Germinal center (tissue), 1 donor: ENCODE measurements at places on chromosomes 1 and 21.
A peak's percentile ranks its signal among the peaks of the same experiment; 100 is the strongest.

GRCh38 chr1:182051938-182052337 lies 9.6 kb downstream of the ZNF648 start:
- no peak for DNase-seq

DNA sequence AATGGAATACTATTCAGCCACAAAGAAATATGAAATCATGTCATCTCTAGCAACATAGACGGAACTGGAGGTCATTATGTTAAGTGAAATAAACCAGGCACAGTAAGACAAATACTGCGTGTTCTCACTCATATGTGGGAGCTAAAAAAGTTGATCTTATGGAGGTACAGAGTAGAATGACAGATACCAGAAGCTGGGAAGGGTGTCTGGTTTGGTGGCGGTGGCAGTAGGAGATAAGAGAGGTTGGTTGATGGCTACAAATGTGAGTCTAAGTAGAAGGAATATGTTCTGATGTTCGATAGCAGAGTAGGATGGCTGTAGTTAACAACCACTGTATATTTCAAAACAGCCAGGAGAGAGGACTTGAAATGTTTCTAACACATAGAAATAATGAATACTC lies 121.6 kb downstream of the PLPPR4 start:
- DNase-seq: no peak

- no peak for DNase-seq
Measured at GRCh38 chr1:183003203-183003602, 20.0 kb upstream of the LAMC1 start.

DNA sequence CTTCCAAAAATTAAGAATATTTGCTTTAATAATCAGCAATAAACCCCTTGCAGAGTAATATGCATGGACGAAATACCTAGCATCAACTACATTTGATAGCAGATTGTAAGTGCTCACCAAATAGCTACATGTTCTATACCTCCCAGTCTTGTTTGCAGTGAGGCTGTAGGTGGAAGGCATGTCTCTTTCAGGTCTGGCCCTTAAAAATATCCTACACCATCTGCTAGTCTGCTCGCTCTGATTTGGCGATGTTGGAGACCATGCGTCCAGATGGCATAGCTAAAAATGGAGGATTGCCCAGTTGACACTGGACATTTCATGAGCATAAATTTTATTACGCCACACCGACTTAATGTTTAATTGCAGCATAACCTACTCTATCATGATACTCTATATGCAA lies 47.1 kb downstream of the SSX2IP start:
- no peak for DNase-seq

DNA sequence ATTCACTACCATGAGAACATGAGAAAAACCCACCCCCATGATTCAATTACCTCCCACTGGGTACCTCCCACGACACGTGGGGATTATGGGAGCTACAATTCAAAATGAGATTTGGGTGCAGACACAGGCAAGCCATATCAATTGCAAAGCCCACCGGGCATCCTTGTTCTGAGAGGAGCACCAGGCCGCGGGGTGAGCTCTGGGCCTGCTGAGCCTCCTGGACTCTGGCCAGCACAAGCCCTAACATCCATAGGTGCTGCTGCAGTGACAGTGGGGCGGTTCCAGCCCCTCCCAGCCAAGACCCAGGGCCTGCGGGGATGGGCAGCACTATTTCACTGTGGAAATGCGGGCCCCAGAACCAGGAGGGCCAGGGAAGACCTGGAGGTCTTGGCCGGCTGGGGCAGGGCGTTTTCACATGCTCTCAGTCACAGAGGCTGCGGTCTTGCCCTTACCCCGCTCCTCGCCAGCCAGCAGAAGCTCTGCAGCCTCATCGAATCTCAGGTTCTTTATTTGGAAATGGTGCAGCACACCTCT lies 103.8 kb downstream of the PCBP3 start:
- no peak for DNase-seq

- no peak for DNase-seq
Measured at GRCh38 chr1:167463875-167464575, 54.3 kb downstream of the CD247 start.

DNA sequence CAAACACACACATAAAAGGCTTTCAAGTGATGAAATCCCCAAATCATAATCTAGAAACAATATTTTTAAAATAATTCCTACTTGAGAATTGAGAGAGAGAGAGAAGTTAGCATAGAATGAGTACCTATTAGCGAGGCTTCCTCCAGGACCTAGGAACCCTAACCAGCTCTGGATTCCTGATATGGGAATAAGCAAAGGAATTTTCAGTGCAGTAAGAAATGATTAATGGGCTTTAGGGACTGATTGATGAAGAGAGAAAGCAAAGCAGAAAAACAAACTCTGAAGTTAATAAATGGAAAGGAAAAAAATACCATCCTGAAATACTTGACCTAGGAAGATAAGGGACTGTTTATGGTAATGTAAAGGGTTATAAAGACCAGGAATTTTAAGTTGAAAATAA lies 60.6 kb downstream of the WARS2 start:
- DNase-seq: no peak

DNA sequence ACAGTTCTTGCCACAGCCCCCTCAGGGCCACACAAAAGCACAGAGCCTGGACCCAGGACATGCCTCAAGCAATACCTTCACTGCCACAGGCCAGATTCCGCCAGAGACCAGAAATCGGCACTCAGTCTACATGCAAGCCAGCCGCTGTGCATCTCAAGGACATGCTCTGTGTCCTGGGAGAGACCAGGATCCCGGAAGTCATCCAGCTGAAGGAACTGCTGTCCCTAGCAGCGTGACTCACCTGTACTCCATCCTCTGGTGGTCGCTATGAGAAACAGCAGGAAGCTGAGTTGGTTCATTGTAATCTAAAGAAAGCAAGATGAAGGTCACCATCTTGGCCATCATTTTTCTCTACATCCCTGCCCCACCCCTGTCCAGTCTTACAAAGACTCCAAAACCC lies 401 bp downstream of the ITLN1 start:
- no peak for DNase-seq

- DNase-seq: peak; percentile 84
Measured at GRCh38 chr1:19341201-19342061, 29.3 kb downstream of the SLC66A1 start.

GRCh38 chr1:196858811-196859210 lies 29.0 kb upstream of the CFHR4 start:
- no peak for DNase-seq

- no peak for DNase-seq
Measured at GRCh38 chr1:244400974-244401373, 50.7 kb downstream of the ADSS2 start.

DNA sequence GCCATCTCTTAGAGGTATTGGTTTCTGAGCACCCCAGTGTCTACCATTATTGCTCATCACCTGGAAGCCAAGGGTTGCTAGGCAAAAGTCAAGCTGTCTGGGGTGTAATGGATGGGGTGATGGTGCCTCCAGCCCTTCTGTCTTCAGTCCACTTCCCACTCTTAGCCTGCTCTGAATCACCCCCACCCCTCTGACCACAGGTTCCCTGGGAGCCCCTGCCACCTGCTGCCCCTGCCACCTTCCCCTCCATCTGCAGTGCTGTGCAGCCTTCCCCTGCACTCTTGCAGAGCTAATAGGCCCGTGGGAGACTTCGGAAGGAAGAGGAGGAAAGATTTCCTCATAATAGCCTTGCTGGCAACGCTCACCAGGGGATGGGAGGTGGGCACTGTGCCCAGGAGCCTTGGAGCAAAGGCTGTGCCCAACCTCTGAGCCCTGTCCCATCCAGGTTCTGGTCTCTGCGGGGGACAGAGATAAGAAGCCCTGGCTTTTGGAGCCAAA lies 35.5 kb downstream of the CAPN2 start:
- no peak for DNase-seq

DNA sequence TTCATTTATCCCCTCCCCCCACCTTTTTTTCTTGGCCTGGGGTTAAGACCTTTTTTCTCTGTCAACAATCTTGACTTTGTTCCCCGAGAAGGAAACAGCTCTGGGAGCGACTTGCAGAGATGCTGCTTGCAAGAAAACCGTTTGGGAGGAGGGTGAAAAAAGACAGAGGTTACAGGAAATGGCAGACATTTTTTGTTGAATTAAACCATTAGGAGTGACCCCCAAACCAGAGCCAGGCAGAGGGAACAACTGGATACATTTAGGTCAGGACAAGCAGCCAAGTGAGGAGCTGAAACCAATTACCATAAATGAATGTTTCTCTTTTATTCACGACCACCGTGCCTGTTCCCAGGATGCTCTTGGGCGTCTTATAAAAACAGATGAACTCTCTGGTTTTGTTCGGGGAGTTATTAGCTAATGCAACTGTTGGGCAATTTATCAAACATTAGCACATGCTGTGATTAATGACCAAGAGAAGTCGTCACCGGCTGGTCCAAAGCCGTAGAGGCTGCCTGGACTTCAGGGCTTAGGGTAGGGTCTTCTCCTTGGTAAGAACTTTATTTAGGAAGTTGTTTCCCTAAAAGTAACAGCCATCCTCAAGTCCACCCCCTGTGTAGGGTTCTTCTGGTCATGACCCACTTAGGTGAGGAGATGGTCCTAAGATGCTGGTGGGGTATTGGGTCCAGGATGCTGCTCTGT lies 141.0 kb downstream of the FOXD2 start:
- DNase-seq: no peak

GRCh38 chr1:79839882-79840281 lies 833.4 kb upstream of the ADGRL4 start:
- no peak for DNase-seq

- no peak for DNase-seq
Measured at GRCh38 chr1:70211541-70211940, 6.2 kb upstream of the LRRC40 start.

GRCh38 chr1:87739704-87740103 lies 411.0 kb downstream of the LMO4 start:
- no peak for DNase-seq

DNA sequence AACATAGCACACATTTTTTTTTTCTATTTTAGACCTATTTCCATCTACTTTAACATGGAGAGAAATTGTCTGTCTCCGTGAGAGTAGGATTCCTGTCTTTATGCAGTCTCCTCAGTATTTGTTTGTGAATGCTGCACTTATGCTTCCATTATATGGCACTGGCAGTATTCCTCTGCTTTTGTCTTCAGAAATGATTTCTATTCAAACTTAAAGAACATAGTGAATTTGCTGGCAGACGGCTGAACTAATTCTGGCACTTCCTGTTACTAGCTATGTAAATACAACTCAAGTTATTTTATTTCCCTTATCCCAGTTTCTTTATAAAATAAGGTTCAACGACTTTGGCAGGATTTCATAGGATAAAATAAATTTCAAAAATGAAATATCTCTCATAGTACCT lies 45.3 kb downstream of the KCTD3 start:
- no peak for DNase-seq

DNA sequence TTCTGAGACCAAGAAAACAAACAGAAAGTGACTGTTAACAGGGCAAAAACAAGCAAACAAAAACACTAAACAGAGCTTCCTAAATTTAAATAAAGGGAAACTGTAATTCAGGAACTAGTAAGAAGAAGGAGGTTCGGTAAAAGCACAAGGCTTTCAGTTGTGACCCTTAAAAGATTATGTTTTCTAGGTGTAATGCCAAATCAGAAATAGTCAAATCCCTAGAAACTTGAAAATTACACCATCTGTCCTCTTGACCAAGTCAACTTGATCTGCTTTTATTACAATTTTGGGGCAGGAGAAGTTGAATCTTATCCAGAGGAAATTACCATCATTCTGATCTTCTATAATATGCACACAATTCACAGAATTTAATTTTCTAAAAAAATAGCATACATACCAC lies 754.0 kb upstream of the ADGRL4 start:
- no peak for DNase-seq

GRCh38 chr1:27153549-27153886 lies 1.4 kb downstream of the SLC9A1 start:
- no peak for DNase-seq

DNA sequence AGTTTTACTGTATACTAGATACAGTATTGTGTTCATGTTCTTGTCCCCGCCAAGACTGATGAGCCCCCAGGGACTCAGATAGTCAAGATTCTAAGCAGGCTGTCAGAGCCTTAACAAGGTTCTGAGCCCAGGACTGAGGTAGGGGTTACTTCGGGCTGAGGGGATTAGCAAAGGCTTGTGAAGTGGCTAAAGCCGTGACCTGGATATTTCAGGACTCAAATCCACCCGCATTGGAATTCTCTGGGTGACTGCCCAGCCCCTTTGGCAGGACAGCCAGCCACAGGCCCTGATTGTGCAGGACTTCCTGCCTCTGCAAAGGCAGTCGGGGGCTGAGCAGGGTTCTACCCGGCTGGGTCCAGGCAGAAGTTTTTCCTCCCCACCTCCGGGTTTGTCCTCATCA lies at the start of gene PLA2G5:
TSS of gene PLA2G5 (plus strand) at position 321 of the 400 bp plus-strand sequence. CDS start 14,637 bp downstream, outside the sequence.
- no peak for DNase-seq

DNA sequence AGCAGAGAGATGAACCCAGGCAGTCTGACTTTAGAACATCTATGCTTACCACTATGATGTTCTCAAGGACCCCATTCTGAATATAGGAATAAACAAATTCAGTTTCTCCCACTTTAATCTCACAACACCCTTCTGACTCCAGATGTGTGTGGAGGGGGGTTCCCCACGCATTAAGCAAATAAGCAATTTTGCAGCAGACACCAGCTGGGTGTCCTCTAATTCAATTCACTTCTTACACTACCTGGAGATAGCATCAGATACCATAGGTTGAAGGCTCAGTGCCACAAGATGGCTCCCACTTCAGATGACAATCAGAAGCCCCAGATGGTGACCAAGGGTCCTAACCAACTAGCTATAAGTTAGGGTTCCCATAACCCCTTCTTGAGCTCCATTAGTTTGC lies 30.3 kb upstream of the CEP350 start:
- peak; percentile 33 for DNase-seq

- peak; percentile 10 for DNase-seq
Measured at GRCh38 chr21:35136106-35136505, 87.0 kb upstream of the RUNX1 start.

DNA sequence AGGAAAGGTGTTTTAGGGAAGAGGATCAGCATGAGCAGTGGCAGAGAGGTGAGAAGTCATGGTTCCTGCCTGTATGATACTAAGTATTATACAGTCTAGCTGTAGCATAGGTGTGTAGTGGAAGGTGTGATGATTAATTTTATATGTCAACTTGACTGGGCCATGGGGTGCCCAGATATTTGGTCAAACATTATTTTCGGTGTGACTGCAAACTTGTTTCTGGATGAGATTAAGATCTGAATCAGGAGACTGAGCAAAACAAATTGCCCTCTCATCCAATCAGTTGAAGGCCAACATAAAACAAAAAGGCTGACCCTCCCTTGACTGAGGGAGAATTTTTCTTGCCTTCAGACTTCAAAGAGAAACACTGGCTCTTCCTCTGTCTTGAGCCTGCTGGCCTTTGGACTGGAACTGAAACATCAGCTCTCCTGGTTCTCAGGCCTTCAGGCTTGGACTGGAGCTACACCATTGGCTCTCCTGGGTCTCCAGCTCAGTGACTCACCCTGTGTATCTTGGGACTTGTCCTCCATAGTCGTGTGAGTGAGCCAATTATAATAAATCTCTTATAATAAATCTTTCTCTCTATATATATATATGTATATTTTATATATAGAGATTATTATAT lies 6.8 kb upstream of the CDC42 start:
- no peak for DNase-seq
